Right ventricle myocardium superior (tissue), 1 donor: ENCODE measurements at places on chromosomes 16 and 17. TPM values are rescaled to one million over a fixed set of nuclear protein-coding genes. Genes with fewer than 3 reads are reported as not detected.

GRCh38 chr17:41492771-41493170 is 3.1 kb upstream of the KRT36 start:
- no peak for DNase-seq

DNA sequence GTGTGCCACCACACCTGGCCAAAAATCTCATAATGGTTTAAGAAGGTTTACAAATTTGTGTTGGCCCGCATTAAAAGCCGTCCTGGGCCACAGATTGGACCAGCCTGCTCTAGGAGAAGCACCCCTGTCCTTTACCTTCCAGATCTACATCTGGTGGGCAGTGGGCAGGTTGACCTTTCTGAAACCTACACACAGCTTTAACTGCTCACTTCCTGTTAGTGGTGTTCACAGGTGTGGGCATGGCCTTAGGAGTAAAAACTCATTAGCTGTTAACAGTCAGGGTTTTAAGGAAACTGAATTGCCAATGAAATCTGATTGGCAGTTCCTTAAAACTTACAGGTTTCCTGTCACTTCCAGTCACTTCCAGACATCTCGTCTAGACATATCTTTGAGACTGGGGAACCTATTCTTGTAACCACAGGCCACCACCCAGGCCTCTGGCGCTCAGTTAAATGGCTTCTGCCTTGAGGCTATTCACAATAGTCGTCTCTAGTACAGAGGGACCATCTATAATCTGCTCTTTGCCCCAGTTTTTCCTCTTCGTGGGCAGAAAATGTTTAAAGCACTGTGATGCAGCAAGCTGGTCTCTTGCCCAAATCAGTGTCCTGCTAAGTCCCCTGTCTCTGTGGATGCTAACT is 29.3 kb downstream of the GNGT2 start:
- no peak for DNase-seq

- DNase-seq, result no peak
Measured at GRCh38 chr17:38797158-38797490, 2.2 kb downstream of the PIP4K2B start.

GRCh38 chr16:67733734-67734470 is 14.8 kb upstream of the GFOD2 start:
- DNase-seq, result no peak

DNA sequence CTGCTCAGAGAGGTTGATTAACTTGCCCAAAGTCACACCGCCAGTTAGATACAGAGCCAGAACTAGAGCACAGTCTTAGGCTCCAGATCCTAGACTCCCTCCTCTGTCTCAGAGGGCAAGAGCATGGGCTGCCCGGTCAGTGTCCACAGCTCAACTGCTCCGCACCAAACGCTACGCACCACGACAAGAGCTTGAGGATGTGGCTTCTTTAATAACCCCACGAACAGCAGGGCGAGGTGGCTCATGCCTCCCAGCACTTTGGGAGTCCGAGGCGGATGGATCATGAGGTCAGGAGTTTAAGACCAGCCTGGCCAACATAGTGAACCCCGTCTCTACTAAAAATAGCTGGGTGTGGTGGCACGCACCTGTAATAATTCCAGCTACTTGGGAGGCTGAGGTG is 21.4 kb downstream of the FA2H start:
- no peak for DNase-seq

CD79B gene
- total RNA-seq, result 8.9 TPM
